ENCODE measurements at places on chromosomes 3 and 15.

DNA sequence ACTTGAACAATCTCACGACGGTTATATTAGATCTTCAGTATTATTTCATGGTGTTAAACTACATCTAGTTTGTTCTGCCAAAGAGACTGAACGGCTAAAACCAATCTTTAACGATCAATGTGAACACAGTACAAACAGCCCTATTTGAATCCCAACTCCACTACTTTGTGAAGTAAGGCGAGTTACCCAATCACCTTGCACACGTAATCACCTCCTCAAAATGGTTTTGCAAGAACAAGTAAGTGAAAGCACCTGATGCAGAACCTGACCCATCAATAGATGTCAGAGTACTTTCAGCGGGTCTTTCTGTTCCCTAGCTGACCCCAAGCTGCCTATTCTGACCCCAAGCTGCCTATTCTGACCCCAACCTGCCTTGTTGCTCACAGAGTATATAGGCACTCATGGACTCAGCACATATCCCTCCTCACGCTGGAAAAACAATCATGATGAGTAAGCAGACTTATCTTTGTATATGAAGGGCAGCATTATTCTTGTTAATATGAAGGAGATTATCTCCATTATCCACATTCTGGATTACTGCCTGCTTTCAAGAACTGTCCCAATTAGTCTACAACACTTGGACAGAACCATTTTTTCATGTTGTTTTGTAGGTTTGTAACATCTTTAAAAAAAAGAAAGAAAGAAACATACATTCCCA is 3.7 kb downstream of the KPNA1 start:
- no peak for DNase-seq

- no peak for DNase-seq
These were observed 333.8 kb downstream of the EPHB1 start for GRCh38 chr3:135128818-135129217.

GRCh38 chr15:26234976-26235767 is 372.0 kb upstream of the ATP10A start:
- no peak for DNase-seq

GRCh38 chr3:32062950-32063582 is 43.4 kb upstream of the GPD1L start:
- DNase-seq, result no peak

- no peak for DNase-seq
These were observed 282.4 kb downstream of the ARPP21 start for GRCh38 chr3:35921718-35922117.

GRCh38 chr15:37136666-37137065 is 36.3 kb upstream of the MEIS2 start:
- no peak for DNase-seq

- DNase-seq, result no peak
These were observed 5.9 kb downstream of the ZDHHC23 start for GRCh38 chr3:113953677-113954076.

DNA sequence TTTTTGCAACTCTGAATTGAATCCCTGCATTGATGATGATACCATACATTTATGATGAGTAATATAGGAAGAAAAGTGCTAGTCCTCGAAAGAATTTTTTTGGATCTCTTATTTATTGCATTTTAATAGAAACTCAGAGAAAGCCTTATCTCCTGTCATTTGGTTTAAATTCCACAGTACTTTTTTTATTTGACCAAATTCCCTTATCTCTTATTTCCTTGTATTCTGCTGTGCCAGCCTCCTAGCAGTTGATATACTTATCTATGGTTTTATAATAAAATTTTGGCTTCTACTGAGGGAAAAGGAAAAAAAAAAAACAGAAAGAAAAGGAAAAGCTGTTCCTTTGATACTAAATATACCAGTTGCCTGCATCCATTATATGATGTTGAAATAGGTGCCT is 535.1 kb upstream of the NR2F2 start:
- DNase-seq, result no peak

Data from T-helper 1 cell (primary cell).